Activated CD8-positive, alpha-beta memory T cell treated with anti-CD3 and anti-CD28 coated beads for 36 hours (primary cell): ENCODE measurements at places on chromosomes 4 and X. TPM values are rescaled to one million over a fixed set of nuclear protein-coding genes. Genes with fewer than 3 reads are reported as not detected.

Gene RPGR
- 10.6 TPM for total RNA-seq

Gene PHOX2B
- total RNA-seq: not detected

Gene BBS12
- 1.9 TPM for total RNA-seq

Gene FAM47B
- not detected for total RNA-seq

Gene IL1RAPL2
- total RNA-seq: not detected

Gene FAM47A
- total RNA-seq: not detected

Gene KIF4A
- 18.7 TPM for total RNA-seq

Gene AADAT
- not detected for total RNA-seq

Gene CACNA1F
- total RNA-seq: 0.21 TPM

Gene MTTP
- not detected for total RNA-seq

Gene GDPD2
- total RNA-seq: not detected

Gene SSX3
- total RNA-seq: not detected

Gene UGT2B10
- total RNA-seq: not detected

Gene MAGEA9B
- not detected for total RNA-seq
